ENCODE measurements at places on chromosomes 11 and 22.

DNA sequence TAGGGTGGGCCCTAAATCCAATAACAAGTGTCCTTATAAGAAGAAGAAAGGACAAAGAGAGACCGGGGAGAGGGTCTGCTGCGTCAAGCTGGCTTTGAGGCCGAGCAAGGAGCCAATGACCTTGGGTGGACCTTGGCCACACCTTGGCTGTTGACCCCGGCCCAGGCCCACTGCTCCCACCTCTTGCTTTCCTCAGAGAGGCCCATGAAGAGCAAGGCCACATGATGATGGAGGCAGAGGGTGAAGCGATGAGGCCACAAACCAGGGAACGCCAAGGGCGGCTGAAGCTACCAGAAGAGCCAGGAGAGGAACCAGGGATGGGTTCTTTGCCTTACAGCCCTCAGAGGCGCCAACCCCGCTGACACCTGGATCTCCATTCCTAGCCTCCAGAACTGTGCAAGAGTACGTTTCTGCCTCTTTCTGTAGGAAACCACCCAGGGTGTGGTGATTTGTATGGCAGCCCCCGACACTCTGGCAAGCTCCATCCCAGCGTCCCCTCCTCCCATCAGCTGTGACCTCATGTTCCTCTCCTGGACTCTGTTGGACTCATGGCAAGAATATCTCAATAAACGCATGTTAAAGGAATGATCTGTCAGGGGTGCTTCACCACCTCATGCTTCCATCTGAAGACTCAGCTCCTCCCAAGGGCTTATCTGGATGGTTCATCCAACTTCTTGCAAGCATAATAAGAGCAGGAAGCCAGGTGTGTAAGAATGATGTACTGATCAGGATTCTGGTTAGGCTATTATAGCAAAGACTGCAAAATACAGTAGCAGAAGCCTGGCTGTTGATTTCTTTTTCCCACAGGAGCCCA lies 41.6 kb upstream of the LINC01488 start:
- DNase-seq: no peak

- DNase-seq: no peak
Observed at GRCh38 chr22:44449061-44449682, 48.9 kb downstream of the RTL6 start.

DNA sequence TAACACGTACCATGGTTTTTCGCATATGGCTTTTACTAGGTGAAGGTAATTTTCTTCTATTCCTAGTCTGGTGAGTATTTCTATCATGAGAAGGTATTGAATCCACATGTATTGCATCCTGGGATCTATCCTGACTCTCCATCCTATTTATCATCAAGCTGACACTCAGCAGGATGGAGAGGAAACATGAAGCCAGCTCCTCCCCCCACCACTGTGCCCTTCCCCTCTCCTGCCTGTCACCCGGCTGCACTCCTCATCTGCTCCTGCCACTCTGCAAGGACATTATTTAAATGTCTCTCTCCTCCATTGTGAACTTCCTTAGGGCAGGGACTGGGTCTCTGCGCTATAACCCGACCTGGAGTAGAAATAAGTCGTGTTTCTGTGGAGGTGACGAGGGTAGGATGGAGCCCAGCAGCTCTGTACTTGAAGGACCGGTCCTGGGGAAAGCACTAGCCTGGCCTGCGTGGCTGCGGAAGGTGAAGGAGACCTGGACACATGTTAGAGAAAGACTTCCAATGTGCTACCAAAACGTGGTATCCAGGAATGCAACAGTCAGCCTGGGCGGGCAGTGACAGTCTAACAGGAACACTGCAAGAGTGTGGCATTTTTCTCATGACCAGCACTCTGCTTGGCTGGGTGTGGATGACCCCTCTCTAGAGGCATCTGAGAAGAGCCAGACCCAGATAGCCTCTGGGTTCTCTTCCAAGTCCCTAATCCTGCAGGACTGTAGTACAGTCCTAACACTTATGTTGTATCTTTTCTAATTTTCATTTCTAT lies 111.2 kb downstream of the MICAL3 start:
- DNase-seq: no peak

DNA sequence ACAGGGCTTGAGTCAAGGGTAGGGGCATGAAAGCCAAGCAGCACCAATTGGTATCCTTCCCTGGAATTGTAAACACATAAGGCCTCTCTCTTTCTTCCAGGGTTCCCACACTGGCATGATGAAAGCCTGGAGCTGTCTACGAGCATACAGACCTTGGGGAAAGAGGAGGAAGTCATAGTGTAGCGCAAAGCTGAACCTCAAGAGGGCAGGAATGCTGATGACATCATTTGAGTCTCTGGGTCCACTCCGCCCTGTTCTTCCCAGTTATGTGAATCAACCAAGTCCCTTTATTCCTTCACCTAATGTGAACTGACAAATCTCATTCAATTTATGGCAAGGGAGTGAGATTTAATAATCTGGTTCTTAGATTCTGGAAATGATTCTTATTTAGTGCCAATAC lies 266.4 kb upstream of the NCAM1 start:
- DNase-seq: no peak

DNA sequence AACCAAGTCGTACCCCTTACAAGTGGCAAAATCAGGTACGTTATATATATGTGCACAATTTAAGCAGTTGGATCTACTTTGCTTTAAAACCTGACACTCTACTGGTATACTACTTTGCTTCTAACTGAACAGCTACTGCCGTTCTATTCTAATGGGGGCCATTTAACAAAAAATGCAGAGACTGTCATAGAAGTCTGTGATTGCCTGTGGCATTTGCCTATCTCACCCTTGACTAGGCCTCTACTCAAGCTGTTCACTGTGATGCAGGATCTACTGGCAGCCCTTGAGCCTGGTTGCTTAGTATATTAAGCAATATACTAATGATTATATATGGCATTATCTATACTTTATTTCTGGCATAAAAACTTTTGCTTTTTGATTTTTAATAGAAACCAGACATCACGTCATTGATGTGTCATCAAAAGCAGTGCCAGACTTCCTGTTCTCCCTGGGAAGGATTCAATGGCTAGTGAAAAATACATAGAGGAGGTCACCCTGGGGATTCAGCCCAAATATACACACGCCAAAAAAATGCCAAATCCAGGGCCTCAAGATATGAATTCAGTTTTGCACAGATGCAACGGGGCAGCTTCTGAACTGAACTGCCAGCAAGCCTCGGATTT lies 40.0 kb upstream of the FIBIN start:
- no peak for DNase-seq

DNA sequence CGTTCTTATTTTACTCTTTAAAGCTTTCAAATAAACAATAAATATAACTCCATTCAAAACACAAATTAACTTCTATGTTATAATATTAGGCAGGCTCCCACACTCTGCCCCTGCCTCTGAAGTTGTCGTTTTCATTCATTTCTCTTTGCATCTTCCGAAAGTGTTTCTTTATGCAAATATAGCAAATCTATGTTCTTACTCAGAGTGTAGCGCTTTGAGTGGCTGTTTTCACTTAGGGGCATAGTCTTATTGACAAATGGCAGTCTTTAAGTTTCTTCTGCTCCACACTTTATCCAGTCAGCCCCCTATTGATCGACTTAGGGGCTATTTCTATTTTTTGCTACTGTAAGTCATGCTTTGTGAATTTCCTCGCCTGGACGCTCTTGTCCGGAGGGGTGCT lies 45.3 kb upstream of the RTL6 start:
- DNase-seq: no peak

DNA sequence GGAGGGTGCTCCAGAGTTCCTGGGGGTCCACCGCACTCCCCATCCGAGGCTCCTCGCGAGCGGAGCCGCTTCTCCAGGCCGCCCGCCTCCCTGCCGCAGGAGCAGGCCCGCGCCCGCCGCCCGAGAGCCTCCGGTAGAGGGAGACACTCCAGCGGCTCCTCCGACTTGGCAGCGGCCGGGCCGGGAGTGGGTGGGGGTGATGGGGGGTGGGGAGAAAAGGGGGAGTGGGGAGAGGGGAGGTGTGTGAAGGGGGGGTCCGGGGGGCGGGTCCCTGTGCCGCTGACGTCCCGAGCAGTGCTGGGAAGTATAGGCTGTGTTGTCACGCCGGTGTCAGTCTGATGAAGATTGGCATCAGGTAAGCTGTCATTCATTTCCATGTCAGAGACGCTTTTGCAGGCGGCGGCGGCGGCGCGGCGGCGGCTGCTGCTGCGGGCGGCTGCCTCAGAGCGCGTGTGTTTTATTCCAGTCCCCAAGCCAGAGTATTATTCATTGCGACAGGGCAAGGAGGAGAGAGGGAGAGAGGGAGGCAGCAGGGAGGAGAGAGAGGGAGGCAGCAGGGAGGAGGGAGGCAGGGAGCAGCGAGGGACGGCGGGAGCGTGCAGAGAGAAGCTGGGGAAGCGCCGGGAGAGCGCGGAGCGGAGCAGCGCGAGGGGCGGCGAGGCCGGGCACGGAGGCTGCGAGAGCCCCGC lies at the start of gene PKNOX2:
PKNOX2 (plus strand) TSS at position 330 of the 689 bp plus-strand sequence. CDS start 186,555 bp downstream, outside the sequence.
- peak; percentile 76 for DNase-seq

GRCh38 chr11:118443590-118444218 lies 7.4 kb downstream of the KMT2A start:
- DNase-seq: no peak

GRCh38 chr22:42179616-42180015 lies 49.0 kb upstream of the CYP2D6 start:
- DNase-seq: no peak

DNA sequence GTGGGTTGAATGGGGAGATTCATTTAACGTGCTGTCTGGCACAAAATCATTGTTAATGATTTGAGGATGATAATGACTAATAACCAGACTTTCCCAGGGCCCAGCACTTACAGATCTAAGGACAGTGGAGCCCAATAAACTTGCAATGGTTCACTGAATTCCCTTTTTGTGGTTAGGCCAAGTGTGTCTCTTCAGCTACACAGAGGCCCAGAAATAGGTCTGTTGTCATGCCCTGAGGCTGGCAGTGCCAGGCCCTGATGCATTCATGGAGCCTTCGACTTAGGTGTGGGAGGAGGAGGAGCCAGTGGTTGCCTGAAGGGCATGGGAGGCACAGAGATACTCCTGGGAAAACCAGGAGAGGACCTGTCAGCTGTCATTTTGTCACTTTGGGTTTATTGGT lies 56.1 kb downstream of the KIAA1671 start:
- DNase-seq: no peak

DNA sequence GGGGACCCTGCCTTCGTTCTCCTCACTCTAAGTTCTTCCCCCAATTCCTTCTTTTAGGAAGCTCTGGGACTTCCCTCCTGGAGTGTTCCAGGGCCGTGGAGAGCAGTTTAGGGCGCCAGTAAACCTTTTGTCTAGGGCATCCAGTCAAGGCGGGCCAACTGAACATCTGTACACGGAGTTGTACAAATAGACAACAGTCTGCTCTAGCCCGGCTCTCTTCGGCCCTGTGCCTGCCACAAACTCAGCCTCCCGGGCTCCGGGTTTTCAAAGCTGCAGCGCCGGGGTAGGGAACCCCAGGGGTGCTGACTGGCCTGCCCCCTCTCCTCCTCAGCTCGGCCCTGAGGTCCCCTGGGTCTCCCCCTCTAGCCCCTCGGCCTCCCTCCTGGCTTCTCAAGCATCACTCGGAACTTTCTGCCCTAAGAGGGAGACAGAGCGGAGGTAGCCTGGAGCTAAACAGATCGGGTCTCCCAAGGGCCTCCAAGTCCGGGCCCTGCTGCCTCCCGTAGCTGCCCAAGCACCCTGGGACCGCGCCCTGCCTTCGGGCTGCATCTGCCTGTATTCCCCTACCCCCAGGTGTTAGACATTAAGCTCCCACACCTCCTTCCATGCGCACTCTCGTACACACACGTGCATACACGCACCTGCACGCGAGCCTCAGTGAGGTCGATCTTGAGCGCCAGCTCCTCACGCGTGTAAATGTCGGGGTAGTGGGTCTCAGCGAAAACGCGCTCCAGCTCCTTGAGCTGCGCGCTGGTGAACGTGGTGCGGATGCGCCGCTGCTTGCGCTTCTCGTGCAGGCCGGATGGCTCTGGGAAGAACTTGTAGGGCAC lies 3.3 kb downstream of the PHOX2A start:
- DNase-seq: no peak

DNA sequence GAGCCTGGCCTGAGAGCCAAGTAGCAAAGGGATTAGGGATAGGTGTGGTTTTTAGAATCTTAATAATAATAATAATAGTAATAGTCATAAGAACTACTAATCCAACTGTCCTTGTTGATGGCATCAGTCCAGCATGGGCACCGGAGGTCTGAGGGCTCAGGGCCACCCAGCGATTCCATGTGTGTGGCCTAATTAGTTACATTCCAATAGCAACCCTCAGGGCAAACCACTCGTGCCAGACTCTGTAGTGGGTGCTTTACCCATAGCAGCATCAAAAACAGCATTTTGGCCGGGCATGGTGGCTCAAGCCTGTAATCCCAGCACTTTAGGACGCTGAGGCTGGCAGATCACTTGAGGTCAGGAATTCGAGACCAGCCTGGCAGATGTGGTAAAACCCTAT lies 19.0 kb upstream of the MYH9 start:
- no peak for DNase-seq

DNA sequence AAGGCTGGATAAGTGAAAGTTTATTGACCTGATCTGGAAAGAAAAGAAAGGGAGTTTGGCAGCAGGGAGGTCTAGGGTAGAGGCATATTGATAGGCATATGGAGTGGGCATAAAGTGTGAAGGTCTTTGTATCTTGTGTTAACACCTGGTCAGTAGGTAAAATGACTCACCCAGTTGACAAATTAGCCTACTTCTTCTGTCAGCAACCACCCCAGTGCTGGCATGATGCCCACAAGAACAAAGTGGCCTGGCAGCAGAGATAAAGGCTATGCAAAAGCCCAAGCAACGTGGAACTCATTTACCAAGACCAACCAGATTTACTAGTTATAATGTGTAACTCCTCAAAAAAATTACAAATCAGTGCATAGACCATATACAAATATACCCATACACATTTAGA lies 4.9 kb downstream of the OR10A3 start:
- no peak for DNase-seq

GRCh38 chr11:73510877-73511276 lies 87.0 kb downstream of the FAM168A start:
- no peak for DNase-seq

DNA sequence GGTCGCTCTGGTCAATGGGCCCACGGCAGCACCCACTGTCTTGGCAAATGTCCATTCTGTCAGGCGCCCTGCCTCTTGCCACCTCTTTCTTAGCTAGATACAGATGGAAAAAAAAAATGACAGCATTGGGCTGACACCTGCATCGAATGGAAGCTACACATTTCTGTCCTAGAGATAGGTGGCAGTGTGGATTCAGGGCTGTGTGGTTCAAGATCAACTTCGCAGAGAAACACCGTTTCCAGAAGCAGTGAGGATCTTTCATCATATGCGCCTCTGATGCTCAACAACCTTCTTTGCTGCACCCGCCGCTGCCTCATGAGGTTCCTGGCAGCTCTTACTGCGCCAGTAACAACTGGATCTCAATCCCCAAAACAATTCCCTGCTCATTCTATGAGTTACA lies 236.3 kb downstream of the KIRREL3 start:
- DNase-seq: peak; percentile 29

DNA sequence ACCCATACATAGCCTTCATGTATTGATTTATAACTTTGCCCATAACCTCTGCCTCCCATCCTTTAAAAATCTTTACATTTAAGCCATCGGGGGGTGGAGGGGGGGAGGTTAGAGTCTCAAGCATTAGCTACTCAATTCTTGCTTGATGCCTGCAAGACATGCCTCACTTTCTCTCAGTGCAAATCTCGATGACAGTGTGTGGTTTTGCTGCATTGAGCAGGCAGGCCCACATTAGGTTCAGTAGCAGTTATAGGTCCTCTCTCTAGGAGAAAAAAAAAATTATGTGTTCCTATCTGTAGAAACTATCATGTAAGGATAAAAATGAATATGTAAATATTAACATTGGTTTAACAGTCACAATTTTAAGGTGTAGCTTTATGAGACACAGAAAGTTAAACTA lies 314.0 kb upstream of the ANO3 start:
- DNase-seq: no peak

GRCh38 chr11:1448882-1449281 lies 37.7 kb downstream of the MOB2 start:
- no peak for DNase-seq
